ENCODE measurements at places on chromosomes 1 and 21.

DNA sequence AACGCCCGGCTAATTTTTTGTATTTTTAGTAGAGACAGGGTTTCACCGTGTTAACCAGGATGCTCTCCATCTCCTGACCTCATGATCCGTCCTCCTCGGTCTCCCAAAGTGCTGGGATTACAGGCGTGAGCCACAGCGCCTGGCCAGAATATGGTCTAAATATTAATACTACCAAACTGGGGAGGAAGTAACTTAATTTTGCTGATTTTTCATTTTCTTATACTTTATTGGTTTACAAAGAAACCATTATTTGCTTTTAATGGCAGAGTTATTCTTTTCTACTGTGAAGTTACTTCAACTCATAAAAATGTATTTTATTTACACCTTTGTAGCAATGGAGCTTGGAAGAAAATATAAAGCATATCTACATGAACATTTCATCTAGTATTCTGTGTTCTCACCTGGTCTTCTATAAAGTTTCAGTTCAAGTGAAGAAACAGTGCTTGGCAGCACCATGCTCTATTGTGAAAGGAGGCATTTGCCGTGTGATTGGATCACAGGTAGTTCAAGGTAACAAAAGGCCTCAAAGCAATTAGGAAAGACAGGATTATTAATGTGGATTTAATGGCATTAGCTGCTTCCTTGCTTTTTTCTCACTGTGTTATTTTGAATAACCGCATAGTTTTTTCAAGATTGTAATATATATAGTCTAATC lies 13.6 kb downstream of the GBP1 start:
- no peak for DNase-seq

GRCh38 chr1:91712981-91713841 lies 172.7 kb downstream of the TGFBR3 start:
- DNase-seq, result peak; percentile 6

DNA sequence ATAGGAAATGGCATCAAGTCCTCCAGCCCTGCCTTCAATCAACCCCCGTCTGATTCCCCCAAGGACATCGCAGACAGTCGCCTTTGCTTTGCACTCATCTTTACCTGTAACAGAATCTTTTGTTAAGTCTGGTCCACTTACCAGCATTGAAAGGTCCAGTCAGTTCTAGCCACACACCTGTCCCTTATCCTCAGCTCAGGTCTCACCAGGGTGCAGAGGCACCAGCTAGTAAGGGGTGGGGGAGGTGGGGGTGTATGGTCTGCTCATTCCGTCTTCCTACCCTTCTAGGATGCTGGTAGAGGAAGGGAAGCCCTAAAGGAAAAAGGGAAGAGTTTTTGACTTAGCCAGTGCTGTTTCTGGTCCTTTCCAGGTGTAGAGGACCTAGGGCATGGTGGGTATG lies 427.7 kb downstream of the MATN1 start:
- no peak for DNase-seq

GRCh38 chr21:18467715-18468114 lies 64.1 kb upstream of the TMPRSS15 start:
- no peak for DNase-seq

- no peak for DNase-seq
These were observed 136.2 kb upstream of the DMRTA2 start for GRCh38 chr1:50559421-50559820.

DNA sequence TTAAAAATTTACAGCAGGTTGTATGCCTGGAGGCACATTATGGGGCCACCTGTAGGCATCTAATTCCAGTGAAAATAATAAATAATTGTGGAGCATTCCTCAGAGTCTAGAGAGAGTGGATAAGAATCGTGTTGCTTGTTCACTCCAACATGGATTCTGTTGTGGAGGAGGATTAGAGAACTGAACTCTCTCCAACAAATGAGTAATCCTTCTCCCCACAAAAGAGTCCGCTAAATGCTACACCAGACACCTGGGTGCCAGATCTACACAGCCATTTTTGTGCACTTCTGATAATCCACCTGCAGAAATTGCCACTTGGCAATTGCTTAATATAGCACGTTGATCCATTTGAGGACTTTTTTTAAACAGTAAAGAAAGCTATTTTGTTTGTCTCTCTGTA lies 113.7 kb upstream of the DPYD start:
- no peak for DNase-seq

DNA sequence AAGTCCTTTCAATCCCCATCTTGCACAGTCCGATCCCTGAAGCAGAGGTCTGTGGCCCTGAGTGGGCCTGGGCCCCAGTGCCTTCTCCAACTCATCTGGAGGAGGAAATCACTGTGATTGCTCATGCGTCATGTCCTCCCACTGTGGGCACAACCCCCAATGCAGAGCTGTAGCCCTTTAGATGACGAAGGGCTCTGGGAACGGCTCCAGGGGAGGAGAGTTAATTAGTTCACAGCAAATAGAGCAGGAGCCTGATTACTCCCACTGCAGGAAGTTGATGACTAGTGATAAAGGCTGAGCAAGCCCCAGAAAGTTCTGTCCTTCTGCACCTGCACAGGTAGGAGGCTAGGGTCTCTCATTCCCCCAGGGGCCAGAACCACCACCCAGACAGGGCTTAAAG lies 111.5 kb downstream of the CCDC185 start:
- DNase-seq, result peak; percentile 96

DNA sequence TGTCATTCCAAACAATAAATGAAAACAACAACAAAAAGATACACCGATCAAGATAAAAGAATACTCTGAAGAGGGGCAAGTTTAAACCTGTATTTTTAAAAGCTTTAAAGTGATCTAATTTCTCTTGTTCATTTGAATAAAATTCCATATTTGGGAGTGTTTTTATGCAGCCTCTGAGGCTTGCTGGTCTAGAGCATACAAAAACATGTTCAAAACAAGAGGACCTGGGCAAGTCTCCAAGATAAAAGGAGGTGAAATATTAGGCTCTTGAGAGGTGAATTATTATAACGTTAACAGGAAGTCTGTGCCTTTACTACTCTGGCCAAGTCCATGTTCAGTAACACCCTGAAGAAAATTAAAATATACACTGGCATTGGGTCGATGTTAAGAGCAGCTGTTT lies 20.1 kb downstream of the URB1 start:
- no peak for DNase-seq

- no peak for DNase-seq
These were observed 6.7 kb downstream of the ROR1 start for GRCh38 chr1:63780565-63780964.

DNA sequence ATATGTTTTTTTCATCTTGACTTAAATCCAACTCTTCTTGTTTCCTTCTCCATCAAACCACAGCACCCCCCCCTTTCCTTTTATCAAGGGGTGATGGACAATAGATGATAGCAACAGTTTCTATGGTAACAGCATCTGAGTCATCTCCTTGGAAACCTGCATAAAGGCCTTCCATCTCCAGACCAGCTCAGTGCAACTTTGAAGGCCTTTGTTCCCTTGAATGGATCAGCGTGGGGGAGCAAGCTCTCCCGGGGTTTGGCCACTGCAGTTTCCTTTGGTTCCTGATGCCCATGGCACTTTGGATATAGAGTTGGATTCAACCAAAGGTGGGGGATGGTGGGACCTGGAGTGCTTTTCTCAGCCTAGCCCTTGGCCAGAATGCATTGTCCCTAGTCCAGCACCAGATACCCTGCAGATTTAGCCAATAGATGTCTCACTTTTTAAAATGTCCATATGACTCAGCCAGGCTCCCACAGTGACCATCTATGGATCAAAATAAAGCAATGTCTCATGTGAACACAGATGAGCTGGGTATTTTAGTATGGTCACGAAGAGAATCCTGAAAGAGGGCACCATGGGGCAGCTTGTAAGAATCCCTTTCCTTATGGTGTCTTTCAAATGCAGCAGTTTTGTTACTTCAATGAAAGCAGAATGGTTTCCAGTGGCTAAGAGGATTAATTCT lies 127.7 kb downstream of the SPATA46 start:
- no peak for DNase-seq

DNA sequence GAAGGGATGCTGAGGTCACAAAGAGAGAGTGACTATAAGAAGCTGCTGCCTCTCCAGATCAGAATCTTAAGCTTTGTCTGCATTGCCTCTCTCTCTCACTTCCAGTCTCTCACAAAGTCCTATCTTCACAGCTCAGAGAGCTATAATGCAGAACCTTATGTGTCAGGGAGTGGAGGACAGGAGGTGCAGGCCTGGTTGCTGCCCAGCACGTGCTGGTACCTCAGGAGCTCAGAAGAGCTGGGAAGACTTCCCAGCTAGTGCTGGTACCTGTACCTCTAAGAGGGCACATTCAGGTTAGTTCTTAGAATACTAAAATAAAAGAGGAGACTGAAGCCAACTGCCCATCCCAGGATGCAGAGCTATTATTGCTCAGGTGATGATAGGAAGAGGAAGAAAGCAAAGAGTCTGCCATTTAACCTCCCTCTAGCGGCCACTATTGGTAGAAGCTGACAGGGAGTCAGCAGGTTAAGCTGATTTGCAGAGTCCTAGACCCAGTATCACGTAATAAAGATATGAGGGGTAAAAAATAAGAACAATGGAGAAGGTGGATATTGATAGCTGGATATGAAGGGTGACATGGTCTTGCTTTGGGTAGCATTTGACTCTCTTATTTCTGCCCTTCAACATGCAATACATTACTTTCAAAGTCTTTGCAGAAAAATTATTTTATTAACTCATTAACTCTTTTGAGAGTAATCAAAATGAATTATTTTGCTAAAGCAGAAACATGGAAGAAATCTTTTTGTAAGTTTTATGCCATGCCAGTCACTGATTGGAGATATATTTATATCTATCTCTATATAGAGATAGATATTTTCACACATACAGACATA lies 138.1 kb upstream of the HMCN1 start:
- DNase-seq, result peak; percentile 45

DNA sequence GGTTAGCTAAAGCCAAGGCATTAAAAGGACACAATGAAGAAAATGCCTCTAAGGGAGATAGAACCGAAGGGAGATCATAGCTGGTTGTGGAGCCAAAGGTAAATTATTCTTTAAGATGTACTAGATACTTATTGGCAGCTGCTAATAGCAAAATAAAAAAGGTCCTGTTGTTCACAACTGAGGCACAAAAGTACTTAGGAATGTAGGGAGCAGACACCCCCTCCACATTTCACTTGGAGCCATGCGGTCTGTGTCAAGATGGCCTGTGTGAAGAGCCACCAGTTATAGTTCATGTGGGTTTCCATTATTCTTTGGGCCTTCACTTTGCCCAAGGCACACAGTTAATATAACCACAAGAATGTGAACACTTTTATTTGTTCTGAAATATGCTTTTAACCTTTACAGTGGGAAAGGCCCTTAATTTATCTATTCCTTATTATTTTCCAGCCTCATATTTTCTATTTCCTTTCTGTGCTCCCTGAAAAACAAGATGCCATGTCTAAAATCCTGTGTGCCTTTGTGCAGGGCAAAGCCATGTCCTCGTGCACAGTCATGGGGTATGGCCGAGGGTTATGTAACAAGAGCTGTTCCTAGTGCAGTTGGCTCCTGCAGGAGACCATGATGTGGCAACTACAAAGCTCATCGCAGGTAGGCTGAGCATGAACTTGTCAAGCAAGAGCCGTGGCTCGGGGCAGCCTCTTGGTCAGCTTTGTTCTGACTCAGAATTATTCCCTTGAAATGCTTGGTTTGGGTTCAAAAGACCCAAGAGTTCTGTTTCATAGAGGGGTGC lies 16.2 kb upstream of the WDR26 start:
- DNase-seq, result no peak

- no peak for DNase-seq
These were observed 152.3 kb upstream of the SPAG17 start for GRCh38 chr1:118337346-118337745.

DNA sequence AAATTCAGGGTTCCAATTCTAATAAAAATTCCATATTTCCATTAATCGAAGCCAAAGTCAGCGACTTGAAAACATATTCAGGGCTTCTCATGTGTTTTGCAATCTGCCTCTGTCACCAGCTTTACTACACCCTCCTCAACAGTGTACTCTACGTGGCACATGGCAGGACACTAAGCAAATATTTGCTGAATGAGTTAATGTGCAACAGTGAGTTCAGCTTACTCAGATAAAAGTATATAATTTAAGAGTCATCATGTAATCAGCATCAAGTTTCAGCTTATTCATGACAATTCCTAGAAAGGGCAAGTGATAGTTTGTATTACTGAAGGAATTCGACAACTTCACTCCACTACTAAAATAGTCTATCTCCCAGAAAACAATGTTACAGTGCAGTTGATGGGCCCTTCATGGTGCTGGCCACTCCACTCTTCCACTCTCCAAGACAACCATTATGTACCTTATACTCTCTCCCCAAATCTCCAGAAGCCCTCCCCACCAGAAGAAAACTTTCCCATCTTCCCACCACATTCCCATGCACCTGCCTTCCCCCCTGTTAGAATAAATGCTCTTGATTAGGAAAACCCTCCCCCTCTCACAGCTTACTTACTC lies 97.3 kb downstream of the TTLL7 start:
- DNase-seq, result peak; percentile 34

GRCh38 chr1:24502065-24502708 lies 449 bp upstream of the RCAN3 start:
- DNase-seq, result peak; percentile 10

GRCh38 chr1:34930702-34931071 lies 1.2 kb upstream of the DLGAP3 start:
- no peak for DNase-seq

- no peak for DNase-seq
These were observed 104.2 kb upstream of the SLC45A1 start for GRCh38 chr1:8213676-8214075.

DNA sequence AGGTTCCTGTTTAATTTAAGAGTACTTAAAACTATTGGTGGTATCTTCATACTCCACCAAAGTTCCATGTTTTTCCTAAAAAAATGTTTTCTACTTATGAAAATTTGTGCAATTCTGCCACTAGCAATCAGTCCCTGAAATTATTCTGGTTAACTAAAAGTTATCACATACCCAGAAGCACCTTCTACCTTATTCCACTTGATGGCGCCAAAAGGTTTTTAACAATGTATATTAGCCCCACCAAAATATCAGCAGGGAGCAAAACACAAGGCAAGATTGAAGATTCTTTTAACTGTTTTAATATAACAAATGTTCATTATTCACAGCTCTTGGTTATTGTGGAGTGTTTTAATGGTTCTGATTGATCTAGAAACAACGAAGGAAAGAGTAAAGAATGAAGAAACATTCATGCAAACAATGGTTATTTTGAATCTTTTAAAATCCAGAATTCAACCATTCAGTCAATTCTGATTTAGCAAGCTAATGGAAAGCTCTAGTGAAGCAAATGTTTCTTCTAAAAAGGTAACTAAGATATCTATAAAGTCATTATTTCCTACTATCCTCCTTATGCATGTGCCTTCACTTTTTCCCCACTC lies 67.2 kb downstream of the TTLL7 start:
- DNase-seq, result peak; percentile 63

All from kidney glomerular epithelial cell (primary cell).